ENCODE measurements at places on chromosomes 1 and 21. TPM values are rescaled to one million over a fixed set of nuclear protein-coding genes. Genes with fewer than 3 reads are reported as not detected.

- H3K27me3 ChIP-seq, result no peaks in the 10 kb centered on the region
- H3K4me3 ChIP-seq, result no peak overlapping the region
- no peak overlapping the region for H3K27ac ChIP-seq
- no peak for DNase-seq
- H3K4me1 ChIP-seq, result no peaks in the 10 kb centered on the region
Measured at GRCh38 chr1:74334147-74334546, 99.0 kb downstream of the TNNI3K start.

DNA sequence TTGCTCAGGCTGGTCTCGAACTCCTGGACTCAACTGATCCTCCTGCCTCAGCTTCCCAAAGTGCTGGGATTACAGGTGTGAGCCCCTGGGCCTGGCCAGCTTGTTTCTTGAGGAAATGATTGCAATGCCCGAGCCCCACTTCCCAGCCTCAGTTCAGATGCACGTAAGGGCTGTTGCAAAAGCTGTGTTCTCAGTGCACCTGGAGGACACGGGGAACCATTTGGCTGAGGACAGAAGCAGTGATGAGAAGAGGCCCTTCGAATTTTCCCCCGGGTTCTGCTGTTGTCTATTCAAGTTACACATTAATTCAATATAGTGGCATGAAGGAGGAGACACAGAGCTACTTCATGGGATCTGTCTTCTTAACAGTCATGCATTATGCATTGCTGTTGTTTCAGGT lies 78.8 kb upstream of the WDR26 start:
- H3K27me3 ChIP-seq, result no peaks in the 10 kb centered on the region
- peaks cover 5% of the 10 kb centered on the region for H3K4me1 ChIP-seq
- no peak for DNase-seq
- H3K27ac ChIP-seq, result no peak overlapping the region
- H3K4me3 ChIP-seq, result no peak overlapping the region

- DNase-seq, result no peak
- H3K27ac ChIP-seq, result no peak overlapping the region
- H3K36me3 ChIP-seq, result no peaks in the 10 kb centered on the region
- no peak overlapping the region for H3K4me3 ChIP-seq
- H3K27me3 ChIP-seq, result peaks cover 29% of the 10 kb centered on the region
Measured at GRCh38 chr1:160891474-160891873, 6.5 kb upstream of the ITLN1 start.

GRCh38 chr1:112687785-112688496 lies 13.5 kb downstream of the MOV10 start:
- no peak overlapping the region for H3K27ac ChIP-seq
- peaks cover 7% of the 10 kb centered on the region for H3K4me1 ChIP-seq
- H3K4me3 ChIP-seq, result no peak overlapping the region

GRCh38 chr1:168897249-168897648 lies 168.2 kb upstream of the DPT start:
- H3K4me1 ChIP-seq, result no peaks in the 10 kb centered on the region
- no peak for DNase-seq
- H3K27me3 ChIP-seq, result peaks cover 8% of the 10 kb centered on the region
- H3K4me3 ChIP-seq, result no peak overlapping the region

DNA sequence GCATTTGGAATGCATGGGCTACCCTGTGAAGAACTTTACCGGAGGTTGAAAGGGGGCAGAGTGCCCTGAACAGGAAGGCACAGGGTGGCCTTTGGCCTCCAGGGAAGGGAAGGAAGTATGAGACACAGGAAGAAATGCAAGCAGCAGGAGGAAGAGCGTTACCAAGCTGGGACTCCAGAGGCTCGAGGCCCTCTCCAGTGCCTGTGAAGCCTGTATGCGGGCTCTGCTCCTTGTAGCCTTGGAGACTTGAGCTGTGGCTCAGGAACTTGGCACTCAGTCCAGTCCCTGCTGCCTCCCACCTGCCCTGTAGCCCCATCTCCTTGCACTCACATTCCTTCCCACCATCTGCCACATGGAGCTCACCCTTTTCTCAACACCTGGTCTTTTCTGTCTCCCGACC lies 33.5 kb upstream of the RNF19B start:
- H3K36me3 ChIP-seq, result no peaks in the 10 kb centered on the region
- DNase-seq, result no peak
- H3K4me1 ChIP-seq, result peaks cover 29% of the 10 kb centered on the region
- peak overlapping the region; percentile 39 for H3K27ac ChIP-seq
- H3K27me3 ChIP-seq, result no peaks in the 10 kb centered on the region

DNA sequence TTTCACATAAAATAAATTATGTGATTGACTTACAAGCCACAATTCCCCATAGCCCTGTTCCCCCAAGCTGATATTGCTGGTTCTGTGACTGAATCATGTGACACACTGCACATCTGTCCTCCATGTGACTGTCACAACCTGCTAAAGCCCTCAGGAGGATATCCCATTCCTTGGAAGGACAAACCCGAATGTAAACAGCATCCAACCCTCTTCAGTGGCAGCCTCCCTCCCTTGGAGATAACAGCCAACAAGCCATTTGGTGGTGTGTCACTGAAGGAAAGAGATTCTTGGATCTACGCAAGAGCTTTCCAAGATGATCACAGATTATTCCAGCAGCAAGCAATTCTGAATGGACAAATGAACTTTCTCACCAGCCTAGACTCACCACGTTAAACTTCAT lies 153.9 kb upstream of the TIAM1 start:
- H3K27me3 ChIP-seq, result no peaks in the 10 kb centered on the region
- DNase-seq, result no peak
- H3K4me1 ChIP-seq, result no peaks in the 10 kb centered on the region
- H3K27ac ChIP-seq, result no peak overlapping the region
- no peaks in the 10 kb centered on the region for H3K36me3 ChIP-seq

GRCh38 chr21:37639756-37640155 lies 273.2 kb downstream of the DYRK1A start:
- no peaks in the 10 kb centered on the region for H3K36me3 ChIP-seq
- no peak for DNase-seq
- peaks cover 7% of the 10 kb centered on the region for H3K4me1 ChIP-seq
- peaks cover 27% of the 10 kb centered on the region for H3K27me3 ChIP-seq
- H3K4me3 ChIP-seq, result no peak overlapping the region

DNA sequence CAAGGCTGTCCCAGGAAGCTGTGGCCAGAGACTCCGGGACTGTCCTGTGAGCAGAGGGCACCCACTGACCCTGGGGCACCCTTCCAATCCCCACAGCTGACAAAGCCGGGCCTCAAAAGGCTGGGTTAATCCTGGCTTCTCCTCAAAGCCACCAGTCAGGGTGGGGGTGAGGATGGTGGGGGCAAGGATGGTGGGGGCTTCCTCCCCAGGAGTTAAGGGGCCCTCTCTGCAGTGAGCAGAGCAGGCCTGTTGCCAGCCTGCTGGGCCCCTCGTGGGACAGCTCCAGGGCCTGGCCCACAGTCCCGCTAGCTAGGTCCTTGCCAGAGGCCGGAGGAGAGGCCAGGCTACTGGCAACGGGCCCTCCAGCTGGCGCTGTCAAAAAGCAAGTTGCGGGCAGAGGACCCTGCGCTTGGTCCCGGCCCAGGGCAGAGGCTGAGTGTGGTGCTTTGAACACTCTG lies 37.9 kb upstream of the CCDC27 start:
- no peak overlapping the region for H3K27ac ChIP-seq
- H3K27me3 ChIP-seq, result peaks cover 14% of the 10 kb centered on the region
- H3K36me3 ChIP-seq, result no peaks in the 10 kb centered on the region

DNA sequence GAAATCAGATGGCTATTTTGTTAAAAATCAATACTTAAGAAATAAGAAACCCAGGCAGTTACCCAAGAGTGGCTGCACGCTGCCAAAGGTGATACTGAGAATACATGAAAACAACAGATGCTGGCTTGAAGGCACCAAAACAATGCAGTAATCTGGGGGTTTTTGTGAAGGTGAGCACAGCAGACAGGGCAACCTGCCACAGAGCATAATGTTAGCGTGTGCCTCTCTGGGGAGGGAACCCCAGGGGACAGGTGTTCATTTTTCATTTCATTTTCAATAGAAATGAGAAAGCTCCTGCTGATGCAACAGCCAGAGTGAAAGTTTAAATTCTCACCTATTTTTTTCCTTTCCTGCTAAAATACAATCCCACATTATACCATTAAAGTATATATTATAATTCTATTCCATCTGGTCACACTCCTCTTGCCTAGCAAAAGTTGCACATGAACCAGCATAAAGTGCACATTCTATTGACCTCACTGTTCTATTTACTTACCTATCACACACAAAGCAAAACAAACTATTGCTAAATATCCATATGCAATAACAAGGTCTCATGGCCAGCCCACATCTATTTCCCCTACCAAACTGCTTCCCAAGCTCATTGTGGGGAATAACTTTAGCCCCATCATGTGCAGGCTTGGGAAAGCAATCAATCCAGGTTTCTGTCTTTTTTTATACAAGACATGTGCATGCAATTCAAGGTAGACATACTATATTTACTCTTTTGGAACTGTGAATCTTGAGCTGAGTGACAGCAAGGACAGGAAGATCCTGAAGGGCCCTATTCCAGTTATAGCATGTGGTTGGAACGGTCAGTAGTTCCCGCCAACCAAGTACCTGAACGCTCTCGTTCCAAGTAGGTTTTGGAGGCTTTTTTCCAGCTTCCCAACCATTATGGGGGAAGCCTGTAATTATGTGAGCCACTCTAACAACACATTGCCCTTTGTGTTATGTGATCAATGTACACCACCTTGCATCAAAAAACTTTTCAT lies 173.6 kb downstream of the RERE start:
- H3K4me3 ChIP-seq, result peak overlapping the region; percentile 28
- H3K27ac ChIP-seq, result peak overlapping the region; percentile 85
- H3K27me3 ChIP-seq, result no peaks in the 10 kb centered on the region
- H3K4me1 ChIP-seq, result peaks cover 60% of the 10 kb centered on the region
- DNase-seq, result peak; percentile 49
- H3K36me3 ChIP-seq, result peaks cover 18% of the 10 kb centered on the region

DNA sequence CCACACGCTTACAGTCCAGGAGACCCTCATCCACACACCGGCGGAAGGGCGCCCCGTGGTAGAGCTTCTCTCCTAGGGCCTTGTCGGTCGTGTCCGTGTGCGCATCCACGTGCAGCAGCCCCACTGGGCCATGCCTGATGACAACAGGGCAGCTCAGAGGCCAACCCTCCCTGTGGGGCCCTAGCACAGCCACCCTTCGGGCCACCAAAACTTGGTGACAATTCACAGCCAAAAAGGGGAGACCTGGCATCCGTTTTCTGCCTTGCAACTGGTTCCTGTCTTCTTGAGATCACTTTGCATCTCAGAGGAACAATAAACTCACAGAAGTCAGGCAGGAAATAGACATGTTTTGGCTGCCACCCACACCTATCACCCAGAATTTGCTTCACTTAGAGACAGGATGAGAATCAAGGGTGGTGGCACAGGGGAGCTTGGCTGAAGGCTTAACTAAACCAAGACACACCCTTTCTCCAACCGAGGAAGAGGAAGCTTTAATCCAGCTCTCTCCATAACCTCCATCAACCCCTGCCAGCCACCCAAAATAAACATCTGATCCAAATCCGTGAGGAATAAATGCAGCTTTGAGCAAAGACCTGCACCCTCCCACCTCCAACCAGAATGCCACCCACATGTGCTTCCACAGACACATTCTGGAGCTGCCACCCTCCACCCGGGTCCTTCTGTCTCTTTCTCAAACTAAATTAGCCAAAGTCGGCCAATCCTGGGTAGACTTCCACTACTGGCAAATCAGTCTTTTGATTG lies 5.7 kb downstream of the AGMAT start:
- peak overlapping the region; percentile 32 for H3K4me3 ChIP-seq
- peaks cover 9% of the 10 kb centered on the region for H3K36me3 ChIP-seq
- DNase-seq, result no peak

- no peak overlapping the region for H3K4me3 ChIP-seq
- peaks cover 79% of the 10 kb centered on the region for H3K27me3 ChIP-seq
- H3K4me1 ChIP-seq, result peaks cover 24% of the 10 kb centered on the region
- H3K27ac ChIP-seq, result no peak overlapping the region
- no peak for DNase-seq
Measured at GRCh38 chr1:118989878-118990378, 1.8 kb upstream of the TBX15 start.

GRCh38 chr1:176479971-176480370 lies 17.0 kb downstream of the PAPPA2 start:
- H3K4me3 ChIP-seq, result no peak overlapping the region
- H3K27ac ChIP-seq, result no peak overlapping the region
- no peak for DNase-seq
- no peaks in the 10 kb centered on the region for H3K4me1 ChIP-seq
- peaks cover 4% of the 10 kb centered on the region for H3K27me3 ChIP-seq

DNA sequence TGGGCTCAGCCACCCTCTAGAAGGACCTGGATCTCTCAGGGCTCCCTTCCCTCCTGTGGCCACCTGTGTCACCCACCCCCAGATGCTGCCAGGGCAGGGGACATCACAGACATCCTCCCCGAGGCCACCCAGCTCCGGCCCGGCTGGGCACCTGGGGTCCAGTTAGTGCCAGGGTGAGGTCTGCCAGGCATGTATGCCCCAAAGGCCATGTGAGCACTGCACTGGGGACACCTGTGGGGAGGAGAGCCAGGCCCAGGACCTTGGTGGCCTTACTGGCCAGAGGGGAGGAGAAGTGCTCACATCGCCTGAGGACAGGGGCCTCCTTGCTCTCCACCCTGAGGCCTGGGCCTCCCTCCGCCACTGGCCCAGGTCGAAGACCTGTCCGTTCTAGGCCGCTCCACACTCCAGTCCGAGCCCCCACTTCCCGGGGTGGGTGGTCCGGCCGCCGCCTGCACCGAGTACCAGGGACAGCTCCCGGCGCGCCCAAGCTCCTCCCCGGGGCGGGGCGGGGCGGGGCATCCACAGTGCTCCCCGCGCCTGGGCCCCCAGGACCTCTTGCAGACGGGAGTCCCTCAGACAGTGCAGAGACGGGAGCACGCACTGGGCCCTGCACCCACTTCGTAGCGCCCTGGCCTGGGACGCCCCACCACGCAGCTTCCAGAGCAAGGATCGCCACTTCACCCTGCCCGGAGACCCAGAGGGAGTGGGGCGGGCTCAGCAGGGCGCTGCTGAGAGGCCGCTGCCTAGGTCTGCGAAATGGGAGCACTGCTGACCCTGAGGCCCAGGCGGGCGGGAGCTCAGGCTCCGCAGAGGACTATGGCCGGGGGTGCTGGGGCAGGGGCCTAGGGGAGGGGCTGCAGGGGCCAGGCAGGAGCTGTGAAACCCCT lies 34.3 kb upstream of the CCDC27 start:
- H3K36me3 ChIP-seq, result no peaks in the 10 kb centered on the region
- H3K27ac ChIP-seq, result no peak overlapping the region
- no peak for DNase-seq
- no peak overlapping the region for H3K4me3 ChIP-seq

- H3K4me3 ChIP-seq, result peak overlapping the region; percentile 95
- no peaks in the 10 kb centered on the region for H3K27me3 ChIP-seq
- H3K4me1 ChIP-seq, result peaks cover 62% of the 10 kb centered on the region
- DNase-seq, result peak; percentile 50
- H3K36me3 ChIP-seq, result peaks cover 18% of the 10 kb centered on the region
Measured at GRCh38 chr1:2554621-2555387, 1.4 kb upstream of the TNFRSF14 start.

The FCRLA gene
- total RNA-seq, result 175 TPM

The PTCH2 gene
- total RNA-seq, result 1.2 TPM

The BGLAP gene
- 2.7 TPM for total RNA-seq

The CD84 gene
- total RNA-seq, result 65.5 TPM

The ALDH4A1 gene
- total RNA-seq, result 7.1 TPM

The FCN3 gene
- not detected for total RNA-seq

The GBP1 gene
- total RNA-seq, result 24.0 TPM
